ENCODE measurements at places on chromosomes 6 and 20.

- DNase-seq: no peak
These were observed 207.5 kb downstream of the MANEA start for GRCh38 chr6:95784869-95785268.

DNA sequence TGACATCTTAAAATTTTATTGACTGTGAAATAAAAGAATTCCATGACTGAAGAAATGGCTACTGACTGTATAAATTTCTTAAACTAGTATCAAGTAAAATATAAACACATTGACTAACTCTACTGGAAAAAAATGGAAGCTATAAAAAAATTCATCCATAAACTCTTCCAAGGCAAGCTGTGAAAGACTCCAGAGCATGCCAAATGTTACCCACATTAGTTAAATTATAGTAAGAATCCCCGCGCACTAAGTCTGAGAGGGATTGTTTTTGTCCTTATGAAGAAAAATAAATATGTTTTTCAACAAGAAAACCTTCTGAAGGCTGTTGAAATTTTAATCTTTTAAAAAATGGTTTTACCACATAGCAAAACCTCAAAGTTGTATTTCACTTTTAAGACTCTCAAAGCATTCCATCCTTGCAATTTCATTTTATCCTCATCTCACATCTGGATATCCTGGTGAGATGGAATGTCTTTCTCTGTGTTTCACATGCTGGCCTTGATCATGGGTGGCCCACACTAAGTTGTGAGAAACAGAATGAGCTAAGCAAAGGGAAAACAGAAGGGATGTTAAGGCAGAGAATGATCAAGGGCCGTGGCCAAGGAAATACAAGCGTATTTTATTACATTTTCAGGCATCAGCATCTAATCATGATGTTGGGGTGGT, 732.5 kb downstream of the KIF16B start:
- no peak for DNase-seq

- DNase-seq: no peak
These were observed 4.3 kb downstream of the TJAP1 start for GRCh38 chr6:43481591-43482236.

DNA sequence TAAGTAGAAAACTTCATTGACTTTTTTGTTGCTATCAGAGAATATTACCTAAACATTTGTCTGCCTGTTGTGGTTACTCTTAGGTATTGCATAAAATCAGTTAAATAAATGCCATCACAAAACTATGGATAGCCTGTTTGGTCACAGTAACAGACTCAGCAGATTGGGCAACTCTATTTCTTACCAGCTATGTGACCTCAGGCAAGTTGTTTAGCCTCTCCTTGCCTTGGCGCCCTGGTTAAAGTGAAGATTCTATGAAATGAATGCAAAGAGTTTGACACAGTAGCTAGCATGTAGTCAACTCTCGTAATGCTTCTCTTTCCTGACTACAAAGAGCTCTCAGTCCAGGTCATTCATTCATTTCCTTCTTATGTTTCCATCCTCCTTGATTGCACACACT, 82.5 kb upstream of the ID4 start:
- no peak for DNase-seq
